ENCODE measurements at places on chromosomes 7 and 10.

- no peak for DNase-seq
Observed at GRCh38 chr10:6109444-6109775, 20.6 kb downstream of the RBM17 start.

- no peak for DNase-seq
Observed at GRCh38 chr7:35894721-35895120, 93.9 kb downstream of the SEPTIN7 start.

- no peak for DNase-seq
Observed at GRCh38 chr10:68997211-68997610, 8.6 kb downstream of the KIFBP start.

GRCh38 chr10:89644691-89644966 lies 413 bp downstream of the PANK1 start:
- no peak for DNase-seq

- DNase-seq = no peak
Observed at GRCh38 chr7:5541087-5541992, 117.7 kb upstream of the TNRC18 start.

DNA sequence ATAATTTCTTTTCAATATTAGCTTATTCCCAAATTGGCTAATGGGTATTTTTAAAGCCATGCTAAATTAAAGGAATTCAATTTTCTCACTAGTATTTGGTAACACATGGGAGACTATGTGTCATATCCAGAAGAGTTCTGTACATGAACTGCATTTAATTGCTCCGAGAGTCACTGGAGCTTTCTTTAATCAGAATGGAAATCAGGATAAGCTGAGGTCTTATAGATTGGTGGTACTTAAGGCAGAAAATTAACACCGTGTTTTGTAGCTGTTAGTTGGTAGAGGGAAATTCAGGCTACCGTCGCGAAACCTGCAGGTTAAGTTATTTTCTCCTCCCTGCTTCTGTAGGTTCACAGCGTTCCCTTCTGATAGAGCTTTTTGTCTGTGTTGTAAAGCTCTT lies at the start of gene WEE2:
TSS of gene WEE2 (plus strand) at position 3 of the 400 bp plus-strand sequence. CDS start 406 bp downstream, outside the sequence.
- DNase-seq = no peak

GRCh38 chr10:60293581-60294175 lies 96.0 kb downstream of the ANK3 start:
- no peak for DNase-seq

GRCh38 chr10:18217577-18217976 lies 77.4 kb downstream of the CACNB2 start:
- no peak for DNase-seq

DNA sequence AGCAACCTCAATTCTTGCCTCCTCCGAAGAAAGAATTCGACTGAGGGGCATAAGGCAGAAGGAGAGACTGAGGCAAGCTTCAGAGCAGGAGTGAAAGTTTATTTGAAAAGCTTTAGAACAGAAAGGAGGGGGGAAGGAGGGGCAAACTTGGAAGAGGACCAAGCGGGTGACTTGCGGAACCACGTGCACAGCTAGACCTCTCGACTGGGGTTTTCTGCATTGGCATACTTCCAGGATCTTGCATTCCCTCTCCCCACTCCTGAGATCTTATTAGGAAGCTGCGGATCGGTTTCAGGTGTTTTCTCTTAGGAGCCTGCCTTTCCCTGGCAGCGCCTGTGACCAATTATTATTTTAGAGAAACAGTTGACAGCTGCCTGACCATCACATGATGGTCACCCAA lies 20.3 kb upstream of the CPXM2 start:
- no peak for DNase-seq

DNA sequence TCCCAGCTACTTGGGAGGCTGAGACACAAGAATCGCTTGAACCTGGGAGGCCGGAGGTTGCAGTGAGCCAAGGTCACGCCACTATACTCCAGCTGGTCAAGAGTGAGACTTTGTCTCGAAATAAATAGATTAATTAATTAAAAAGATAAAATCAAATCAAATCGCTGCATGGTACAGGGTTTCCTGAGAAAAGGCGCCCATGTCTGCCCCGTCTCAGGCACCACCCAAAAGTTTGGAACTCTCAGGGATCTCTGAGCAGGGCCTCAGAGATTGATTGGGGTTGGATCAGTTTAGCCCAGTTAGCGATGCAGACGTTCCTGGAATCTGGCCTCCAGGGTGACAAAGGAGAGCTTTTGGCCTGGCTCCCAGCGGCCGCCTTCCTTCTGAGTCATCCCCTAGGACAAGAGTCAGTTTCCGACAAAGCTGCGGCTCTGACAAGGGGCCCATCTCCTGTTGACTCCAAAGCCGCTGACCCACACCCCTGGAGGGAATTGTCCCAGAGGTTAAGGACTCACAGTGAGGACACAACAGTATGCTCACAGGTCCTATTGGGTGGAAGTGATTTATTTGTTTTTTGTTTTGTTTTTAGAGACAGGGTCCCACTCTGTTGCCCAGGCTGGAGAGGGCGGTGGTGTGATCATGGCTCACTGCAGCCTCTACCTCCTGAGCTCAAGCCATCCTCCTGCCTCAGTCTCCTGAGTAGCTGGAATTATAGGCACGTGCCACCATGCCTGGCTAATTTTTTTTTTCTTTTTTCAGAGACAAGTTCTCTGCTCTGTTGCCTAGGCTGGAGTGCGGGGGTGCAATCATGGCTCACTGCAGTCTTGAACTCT lies 6.8 kb downstream of the ORAI2 start:
- peak; percentile 84 for DNase-seq

DNA sequence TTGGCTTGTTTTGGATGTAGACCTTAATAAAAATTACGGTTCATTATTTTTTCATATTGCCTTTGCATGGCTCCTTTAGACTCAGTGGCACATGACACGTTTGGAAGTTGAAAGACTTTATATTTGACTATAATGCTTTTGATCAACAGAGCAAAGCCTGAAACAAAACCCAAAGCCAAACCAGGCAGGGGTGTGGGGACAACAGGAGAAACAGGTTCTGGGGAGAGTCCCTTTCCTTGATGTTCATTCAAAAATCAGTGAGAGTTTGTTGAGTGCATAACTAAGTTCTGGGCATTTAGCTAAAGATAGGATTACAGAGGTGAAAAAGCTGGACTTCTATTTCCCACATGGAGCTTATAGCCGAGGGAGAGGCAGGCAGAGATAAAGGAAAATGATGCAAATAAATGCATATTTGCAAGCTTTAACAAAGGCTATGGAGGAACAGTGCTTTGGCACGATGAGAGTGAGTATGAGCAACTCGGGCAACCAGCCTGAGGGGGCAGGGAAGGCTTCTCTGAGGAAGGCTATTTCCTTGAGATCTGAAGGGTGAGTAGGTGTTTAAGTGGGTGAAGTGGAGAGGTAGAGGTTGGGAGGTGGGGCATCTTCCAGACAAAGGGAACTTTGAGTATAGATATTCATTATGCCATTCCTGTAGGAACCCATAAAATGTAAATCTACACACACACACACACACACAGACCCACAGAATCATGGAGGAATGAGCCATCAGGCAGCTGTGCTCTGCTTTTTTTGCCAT lies 34.5 kb upstream of the PDZD8 start:
- DNase-seq = no peak

GRCh38 chr7:100745184-100745583 lies 11.8 kb downstream of the ZAN start:
- DNase-seq = peak; percentile 58

DNA sequence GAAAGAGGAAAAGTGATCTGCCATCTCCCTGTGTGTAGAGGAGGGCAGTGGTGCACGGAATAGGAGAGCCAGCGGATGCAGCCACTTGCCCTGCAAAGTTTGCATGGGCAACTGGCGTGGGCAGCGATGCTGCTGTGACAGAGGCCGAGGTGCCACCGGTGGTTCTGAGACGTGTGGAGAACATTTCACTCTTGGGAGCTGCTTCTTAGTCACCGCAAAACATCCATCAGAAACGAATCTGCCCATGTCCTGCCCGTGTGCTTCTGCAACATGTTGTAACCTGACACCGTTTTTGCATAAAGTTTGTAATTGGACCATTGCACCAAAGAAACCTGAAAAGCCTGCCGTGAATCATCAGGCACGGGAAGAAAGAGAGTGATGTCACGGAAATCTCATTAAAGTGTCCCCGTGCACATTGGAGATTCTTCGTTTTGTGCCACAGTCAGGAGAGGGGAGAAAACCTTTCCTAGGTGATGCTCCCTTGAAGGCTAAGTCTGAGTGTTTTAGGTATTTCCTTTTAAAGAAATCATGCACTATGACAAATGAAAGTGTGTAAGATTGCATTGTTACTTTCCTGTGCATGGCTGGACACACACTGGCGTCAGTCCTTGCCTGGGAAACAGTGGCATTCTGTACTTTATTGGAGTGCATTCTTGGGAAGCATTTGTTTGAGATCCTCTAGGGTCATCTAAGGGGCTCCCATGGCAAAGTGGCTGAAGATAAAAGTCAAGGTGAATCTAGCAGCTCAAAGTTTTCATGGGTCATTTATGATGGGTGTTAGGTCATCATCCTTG lies 302.6 kb downstream of the KLF6 start:
- peak; percentile 92 for DNase-seq

All from cardiac fibroblast (primary cell).